ENCODE measurements at places on chromosomes 5 and 9.

DNA sequence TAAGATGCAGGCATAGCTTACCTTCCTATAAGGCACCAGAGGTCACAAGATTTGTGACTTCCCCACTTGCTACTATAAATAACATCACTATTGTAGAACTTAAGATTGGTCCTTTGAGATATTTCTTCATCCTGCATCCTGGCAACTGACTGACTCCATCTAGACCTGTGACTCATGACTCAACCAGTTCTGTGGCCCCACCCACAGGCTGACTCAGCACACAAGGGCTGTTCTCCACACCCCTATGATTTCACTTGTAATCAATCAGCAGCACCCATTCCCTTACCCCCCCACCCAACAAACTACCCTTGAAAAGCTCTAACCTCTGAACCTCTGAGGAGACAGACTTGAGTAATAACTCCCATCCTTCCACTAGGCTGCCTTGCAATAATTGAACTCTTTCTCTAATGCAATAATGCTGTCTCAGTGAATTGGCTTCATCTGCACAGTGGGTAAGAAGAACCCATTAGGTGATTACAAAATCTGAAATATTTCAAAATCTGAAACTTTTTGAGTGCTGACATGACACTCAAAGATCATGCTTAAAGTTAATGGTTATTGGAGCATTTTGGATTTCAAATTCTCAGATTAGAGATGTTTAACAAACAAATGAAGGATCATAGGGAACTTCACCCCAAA is 296.7 kb downstream of the ARL15 start:
- DNase-seq: no peak

DNA sequence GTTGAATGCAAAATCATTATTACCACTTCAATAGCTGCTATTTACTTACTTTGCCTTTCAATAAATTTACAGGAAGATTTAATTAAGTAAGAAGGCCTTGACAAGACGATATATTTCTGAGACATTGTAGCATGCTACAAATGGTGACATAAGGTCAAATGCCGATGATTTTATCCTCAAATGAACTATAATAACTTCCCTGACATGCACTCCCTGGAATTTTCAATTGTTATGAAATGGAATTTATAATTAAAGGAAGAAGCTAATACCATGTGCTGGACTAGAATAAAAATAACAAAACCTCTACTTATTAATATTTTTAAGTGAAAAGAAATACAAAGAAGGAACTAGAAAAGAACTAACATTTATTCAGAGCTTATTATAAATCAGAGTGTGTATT is 30.2 kb upstream of the ITGA1 start:
- DNase-seq: no peak

GRCh38 chr5:111551569-111552275 is 39.4 kb upstream of the STARD4 start:
- DNase-seq: peak; percentile 28

GRCh38 chr5:92017776-92018175 is 634.7 kb upstream of the ARRDC3 start:
- no peak for DNase-seq

GRCh38 chr9:19116107-19116790 is 11.0 kb downstream of the PLIN2 start:
- DNase-seq: no peak

DNA sequence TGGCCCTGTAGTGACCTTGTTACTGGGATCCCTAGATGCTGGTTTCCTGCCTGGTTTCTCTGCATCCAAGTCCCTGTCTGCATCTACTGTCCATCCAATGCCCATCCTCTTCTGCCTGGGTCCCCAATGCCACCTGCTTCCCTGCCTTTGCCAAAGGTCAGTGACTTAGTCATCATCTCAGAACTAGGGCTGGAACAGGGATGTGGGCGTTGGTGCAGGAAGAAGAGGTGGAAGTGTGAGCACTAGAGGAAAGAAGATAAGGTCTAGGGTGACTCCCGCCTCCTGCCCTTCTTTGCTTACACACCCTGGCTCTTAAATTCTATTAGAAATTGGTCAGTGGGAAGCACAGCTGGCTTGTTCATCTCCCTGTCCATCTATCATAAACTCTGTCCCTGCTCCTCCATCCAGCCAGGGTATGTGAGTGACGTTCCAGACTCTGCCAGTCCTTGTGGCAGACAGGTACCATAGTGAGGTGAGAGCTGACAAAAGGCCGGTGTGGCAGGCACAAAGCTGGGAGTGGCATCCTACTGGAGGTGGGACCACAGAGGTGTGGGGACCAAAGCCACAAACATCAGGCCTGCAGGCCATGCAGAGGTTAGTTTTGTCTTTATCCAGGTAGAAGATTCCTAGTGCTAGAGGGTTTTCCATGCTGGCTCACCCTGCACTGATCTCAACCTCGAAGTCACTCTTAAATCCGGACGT is 9.2 kb downstream of the PTPN3 start:
- DNase-seq: no peak
